ENCODE measurements at places on chromosomes 5 and 9.
A peak's percentile ranks its signal among the peaks of the same experiment; 100 is the strongest.

GRCh38 chr5:180350711-180351465 lies 2.2 kb downstream of the GFPT2 start:
- DNase-seq, result peak; percentile 67

GRCh38 chr9:18768951-18769622 lies 263.9 kb downstream of the SAXO1 start:
- no peak for DNase-seq

GRCh38 chr9:35736201-35736633 lies 3.8 kb downstream of the CREB3 start:
- peak; percentile 70 for DNase-seq

DNA sequence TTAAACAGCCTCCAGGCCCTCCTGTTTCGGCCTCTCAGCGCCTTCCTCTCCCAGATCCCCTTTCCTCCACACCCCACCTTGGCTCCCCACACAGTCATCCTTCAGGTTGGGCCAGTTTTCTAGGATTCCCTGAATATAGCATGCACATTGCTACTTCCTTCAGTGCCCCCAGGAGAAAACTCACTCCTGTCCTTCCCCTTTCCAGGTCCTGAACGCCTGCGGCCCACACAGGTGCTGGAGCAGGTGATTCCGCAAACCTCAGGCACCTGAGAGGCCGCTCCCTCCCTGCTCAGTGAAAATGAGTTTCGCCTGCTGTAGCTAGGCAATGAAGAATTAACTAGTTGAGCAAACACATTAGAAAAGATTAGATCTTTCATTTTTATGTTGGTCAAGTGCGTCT lies 185.0 kb downstream of the MED10 start:
- DNase-seq, result no peak

DNA sequence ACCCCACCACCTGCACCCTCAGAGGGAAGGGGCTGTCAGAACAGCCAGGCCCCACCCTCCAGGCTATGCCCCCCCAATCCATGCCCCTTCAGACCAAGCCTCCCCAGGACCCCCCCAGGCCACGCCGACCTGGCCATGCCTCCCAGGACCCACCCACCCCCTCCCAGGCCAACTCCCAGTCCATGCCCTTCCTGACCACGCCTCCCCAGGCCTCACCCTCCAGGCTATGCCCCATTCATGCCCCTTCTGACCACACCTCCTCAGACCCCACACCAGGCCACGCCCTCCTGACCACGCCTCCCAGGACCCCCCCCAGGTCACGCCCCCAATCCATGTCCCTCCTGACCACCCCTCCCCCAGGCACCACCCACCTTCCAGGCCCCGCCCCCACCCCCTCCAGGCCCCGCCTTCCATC lies 27.6 kb downstream of the TPPP start:
- DNase-seq, result no peak

DNA sequence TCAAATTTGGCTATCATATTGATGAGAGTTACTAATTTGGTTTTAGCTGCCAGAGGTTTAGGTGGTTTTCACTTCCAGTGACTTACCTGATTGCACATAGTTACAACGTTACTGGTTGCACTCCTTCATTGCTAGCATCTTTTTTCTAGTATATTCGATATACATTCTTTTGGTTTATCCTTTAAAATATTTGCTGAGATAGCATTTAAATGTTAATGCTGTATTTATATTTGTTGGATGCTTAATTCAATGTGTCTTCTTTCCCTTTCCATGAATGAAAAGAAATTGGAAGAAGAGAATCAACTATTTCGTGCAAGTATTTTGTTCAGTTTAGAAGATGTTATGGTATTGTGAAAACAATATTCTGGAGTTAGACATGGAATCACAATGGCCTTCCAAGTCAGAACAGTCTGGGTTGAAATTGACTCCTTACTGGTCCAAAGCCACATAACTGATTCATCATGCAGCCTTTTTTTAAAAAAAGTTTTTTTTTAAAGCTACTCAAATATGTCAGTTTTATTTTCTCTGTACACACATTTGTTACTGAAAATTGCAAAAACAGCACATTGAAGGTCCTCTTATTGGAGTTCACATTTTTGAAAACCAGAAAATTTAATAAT lies 2.2 kb downstream of the SPIN1 start:
- DNase-seq, result no peak

GRCh38 chr5:148747536-148747906 lies 78.9 kb upstream of the ADRB2 start:
- DNase-seq, result no peak
